ENCODE measurements at places on chromosomes 5 and 9.

DNA sequence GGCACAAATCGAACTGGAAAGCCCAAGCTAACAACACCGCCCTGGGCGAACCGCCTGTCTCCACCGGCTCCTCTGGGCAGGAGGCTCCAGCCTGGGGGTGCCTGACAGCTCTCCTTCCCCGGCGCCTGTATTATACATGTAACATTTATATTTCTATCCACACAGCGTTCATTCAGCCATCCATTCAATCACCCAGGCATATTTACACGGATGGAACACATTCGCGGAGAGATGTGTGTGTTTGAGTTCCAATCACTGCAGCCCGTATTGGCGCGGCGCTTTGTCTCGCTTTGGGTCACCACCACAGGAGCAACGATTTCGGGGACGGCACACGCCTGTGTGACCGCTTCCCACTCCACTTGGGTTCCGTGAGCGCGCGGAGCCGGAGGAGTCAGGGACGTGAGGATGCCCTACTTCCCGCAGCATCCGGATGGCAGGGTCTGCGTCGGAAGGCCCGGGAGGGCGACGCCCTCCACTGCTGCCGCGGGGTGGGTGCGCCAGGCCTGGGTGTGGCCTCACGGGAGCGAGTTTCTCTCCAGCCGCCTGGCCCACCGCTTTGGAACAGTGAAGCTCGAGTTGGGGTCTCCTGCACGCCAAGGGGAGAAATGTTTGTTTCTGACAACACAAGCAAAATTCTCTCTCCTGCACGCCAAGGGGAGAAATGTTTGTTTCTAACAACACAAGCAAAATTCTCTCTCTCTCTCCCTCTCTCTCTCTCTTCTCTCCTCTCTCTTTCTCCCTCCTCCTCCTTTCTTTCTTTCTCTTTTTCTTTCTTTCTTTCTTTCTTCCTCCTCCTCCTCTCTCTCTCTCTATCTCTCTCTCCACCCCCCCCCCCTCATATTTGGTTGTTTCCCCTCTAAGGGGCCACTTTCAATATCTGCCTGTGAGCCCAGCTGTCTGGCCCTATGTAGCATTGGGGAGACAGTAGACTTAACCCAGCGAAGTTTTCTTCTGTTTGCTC is 1.1 kb upstream of the SV2C start:
- no peak for DNase-seq

- DNase-seq: peak; percentile 39
Measured at GRCh38 chr9:136631038-136632000, 31.4 kb upstream of the EGFL7 start.

DNA sequence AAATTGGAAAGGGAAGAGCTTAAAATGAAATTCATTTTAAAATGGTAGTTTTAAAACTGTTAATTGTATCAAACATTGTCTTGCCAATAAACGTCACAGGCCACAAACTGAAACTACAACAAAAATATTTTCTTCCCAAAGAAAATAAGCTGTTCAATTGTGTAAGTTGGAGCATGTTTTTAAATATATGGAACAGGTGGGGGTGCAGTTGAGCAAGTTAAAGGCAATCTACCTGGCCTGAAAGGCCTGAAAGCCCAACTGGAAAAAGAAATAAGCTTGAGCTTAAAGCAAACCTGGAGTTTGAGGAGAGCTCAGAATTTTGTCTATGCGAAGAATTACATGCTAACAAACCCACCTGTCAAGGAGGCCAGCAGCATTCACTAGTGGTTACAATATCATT is 439.5 kb downstream of the ACTL7B start:
- DNase-seq: no peak

GRCh38 chr9:38172586-38172985 is 103.6 kb upstream of the SHB start:
- no peak for DNase-seq

DNA sequence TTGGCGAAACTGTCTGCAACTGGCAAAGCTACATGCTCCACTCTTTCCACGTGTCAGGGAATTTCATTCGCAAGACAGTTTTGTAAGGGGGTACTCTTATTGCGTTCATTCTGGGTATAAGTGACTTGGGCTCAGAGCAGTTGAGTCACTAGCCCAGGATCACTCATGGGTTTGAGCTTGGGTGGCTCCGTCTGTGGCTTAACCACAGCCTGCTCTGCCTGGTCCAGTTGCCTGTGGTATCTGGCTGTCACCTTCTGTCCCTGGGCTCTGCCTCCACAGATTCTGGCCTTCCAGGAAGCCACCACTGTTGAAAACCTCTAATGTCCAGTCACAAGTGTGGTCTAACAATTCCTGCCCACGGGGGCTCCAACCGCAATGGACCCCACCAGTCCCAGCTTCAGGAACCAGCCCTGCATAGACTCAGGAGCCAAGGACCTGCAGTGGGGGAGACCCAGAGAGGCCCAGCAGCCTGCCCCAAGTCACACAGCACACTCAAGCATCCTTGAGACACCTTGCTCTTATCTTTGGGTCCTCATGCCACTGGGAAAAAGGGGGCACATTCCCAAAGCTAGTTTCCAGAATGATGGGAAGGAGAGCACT is 10.4 kb downstream of the KIF12 start:
- DNase-seq: no peak
